Activated CD4-positive, alpha-beta T cell treated with anti-CD3 and anti-CD28 coated beads, Interleukin-2, amount 50 U/mL, for 24 hours (primary cell): ENCODE measurements at places on chromosomes 6 and 20.

DNA sequence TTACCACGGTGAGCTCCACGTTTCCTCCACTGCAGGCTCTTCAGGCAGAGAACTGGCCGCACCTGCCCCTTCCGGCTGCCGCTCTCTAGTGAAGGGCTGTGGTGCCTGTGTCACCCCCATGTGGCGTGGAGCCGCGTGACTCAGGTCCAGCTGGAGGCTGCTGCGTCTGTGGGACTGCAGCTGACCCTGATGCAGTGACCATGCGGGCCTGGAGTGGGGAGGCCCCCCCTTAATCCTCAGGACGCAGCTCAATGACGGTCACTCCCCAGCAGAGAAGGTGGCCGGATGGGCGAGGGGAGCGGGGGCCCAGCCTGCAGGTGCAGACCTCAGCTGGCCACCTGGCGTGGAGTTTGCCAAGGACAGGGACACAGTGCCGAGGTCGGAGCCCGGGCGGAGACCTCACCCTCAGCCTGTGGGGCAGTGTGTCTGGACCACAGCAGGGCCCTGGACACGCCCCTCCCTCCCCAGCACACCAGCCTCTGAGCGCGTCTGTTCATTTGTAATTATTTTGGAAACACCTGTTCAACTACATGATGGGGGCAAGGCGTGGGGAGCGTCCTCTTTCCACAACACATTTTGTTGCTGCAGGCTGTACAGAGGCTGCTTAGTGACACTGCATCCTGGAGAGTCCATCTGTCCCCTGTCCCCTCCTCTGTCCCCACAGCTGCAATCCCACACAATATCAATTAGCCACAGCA, 10.7 kb downstream of the BHLHE23 start:
- DNase-seq, result no peak

DNA sequence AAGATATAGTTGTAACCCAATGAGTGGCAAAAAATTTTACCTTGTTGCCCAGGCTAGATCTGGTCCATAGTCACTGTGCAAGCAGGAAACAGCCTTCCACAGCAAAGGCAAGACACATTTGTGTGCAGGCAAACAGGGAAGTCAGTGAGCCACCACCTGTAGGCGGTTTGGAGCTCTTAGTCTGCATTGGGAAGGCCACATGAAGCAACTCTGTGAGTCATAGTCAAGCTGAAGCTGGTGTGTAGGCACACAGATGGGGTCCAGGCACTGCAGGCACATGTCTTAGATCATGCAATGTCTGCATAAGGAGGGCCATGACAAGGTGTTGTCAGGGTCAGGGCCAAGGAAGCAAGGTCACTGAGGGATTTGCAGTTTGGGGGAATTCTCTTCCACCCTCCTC, 543.2 kb upstream of the EPHA7 start:
- DNase-seq, result no peak

DNA sequence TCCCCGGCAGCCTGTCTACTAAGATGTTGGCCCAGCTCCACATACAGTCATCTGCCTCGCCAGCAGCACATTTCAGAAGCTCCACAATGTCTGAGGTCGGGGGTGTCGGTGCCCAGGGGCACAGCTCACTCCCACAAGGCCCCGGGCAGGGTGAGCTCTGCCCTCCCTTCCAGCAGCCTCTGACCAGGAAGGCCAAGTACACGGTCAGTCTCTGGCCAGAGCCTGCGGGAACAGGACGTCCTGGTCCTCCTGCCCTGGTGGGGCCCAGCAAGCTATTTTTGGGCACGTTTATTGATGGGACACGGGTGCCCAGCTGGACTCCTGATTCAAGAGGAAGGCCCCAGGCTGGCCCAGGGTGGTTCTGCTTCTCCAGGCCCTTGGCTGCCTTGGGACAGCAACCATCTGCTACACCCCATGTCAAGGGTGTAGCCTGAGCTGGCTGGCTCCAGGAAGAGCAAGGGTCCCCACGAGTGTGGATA, 114.9 kb upstream of the PTPN1 start:
- DNase-seq, result no peak

GRCh38 chr20:10718661-10719060, 44.9 kb upstream of the JAG1 start:
- no peak for DNase-seq

DNA sequence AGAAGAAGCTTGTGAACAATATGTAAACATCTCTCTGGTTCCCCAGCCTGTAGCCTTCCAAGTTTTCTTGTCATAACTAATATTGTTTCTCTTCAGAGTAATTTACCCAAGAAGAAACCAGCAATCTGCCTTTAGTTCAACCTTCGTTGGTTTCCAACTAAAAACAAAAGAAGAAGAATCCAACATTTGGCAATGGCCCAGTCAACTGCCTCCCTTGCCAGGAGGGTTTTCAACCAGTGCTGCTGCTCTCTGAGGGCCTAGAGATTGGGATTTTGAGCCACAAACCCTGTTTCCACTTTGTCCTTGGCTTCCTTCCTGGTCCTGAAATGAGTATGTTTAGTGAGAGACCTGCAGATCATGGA, 395.8 kb upstream of the CNR1 start:
- no peak for DNase-seq

DNA sequence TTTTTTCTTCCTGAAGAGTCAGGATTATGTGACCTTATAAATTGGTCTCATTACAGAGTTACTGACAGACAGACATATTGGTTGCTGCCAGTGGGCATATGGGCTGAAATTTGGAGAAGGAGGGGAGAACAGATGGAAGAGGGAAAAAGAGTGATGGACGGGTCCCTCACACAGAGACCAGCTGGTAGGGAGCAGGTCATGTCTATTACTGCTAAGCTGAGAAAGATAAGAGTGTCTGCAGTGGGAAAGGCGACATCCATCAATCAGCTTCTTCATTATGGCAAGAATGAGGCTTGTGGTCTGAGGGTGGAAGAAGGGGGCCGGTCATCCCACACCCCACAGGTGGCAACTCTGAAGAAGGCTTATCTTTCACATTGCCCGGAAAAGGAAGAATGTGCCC, 353.8 kb upstream of the RSPO3 start:
- no peak for DNase-seq

GRCh38 chr6:96420294-96420693, 101.3 kb upstream of the UFL1 start:
- no peak for DNase-seq

GRCh38 chr20:11117808-11118528, 444.2 kb upstream of the JAG1 start:
- DNase-seq, result no peak

- DNase-seq, result no peak
Observed at GRCh38 chr6:122790028-122790422, 967 bp downstream of the SMPDL3A start.

DNA sequence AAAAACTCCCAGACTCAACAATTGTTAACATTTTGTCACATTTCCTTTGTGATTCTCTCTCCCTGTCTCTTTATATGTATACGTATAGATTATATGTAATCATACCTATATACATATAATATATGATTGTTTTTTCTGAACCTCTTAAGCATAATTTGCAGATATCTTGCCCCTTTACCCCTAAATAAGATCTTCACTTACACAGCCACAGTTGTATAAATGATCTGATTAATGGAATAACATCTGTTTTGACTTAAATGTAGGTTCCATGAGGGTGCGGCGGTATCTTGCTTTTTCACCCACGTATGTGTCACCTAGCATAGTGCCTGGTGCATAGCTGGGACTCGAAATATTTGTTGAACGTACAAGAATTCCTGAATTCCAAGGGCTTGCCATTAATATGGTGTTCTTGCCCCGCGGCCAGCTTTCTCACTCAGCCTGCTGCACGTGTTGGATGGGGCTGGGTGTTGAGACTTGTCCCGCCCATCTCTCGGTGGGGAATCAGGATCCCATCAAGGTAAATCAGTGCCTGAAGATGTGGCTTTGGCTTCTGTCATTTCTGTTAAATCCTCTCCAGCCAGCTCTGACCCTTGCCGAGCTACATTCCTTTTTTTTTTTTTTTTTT, 10.4 kb upstream of the MANBAL start:
- DNase-seq, result no peak

DNA sequence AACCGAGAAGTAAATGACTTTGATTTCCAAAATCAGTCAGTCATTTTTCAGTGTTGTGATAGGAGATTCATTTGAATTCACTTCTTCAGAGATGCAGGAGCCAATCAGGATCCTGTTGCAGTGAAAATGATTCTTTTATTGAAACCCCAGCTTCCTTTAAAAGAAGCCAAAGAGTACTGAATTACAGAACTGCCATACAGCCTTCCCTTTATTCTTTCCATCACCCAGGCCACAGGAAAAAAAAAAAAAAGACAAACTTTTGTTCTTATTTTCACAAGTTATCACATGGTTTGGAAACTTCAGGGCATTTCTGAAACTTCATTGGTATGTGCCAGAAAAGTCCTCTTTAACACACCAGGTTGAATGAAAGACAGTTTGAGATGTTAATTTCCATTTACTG, 1.8 kb upstream of the CARMIL1 start:
- DNase-seq, result no peak

DNA sequence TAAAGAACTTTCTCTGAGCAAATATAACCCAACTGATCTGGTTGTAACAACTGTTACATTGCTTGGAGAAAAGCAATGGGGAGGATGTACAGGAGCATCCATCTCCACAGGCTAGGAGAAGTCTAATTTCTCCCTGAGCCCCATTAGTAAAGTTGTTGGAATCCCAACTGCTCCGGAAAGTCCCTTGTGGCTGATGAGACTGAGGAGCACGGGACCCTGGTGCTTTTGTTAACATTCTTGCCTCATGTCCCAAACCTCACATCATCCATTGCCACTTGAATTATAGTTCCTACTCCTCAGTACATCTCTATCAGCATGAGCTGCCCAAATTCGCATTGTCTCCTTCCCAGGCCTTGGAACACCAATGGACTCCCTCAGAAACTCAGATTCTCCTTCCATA, 260.6 kb upstream of the BMP2 start:
- DNase-seq, result no peak

DNA sequence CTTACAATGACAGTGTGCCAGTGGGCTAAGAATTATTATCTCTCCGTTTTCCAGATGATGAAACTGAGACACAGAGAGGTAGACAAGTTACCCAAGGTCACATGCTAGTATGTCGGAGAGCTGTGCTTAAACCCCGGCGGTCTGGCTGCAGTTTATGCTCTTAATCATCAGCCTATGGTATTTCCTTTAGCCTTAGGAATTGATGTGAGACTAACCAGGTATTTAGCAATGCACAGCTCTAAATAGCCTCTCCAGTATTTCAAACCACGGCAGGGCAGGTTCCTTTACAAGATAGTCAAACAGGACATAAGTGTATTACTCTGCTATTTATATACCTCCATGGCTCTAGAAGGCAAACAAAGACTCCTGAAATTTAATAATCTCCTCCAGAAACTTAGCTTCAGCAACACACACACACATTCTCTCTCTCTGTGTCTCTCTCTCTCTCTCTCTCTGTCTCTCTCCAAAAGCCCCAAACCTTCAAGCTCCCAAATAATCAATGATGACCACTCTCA, 142.0 kb upstream of the ZNF217 start:
- DNase-seq, result no peak

DNA sequence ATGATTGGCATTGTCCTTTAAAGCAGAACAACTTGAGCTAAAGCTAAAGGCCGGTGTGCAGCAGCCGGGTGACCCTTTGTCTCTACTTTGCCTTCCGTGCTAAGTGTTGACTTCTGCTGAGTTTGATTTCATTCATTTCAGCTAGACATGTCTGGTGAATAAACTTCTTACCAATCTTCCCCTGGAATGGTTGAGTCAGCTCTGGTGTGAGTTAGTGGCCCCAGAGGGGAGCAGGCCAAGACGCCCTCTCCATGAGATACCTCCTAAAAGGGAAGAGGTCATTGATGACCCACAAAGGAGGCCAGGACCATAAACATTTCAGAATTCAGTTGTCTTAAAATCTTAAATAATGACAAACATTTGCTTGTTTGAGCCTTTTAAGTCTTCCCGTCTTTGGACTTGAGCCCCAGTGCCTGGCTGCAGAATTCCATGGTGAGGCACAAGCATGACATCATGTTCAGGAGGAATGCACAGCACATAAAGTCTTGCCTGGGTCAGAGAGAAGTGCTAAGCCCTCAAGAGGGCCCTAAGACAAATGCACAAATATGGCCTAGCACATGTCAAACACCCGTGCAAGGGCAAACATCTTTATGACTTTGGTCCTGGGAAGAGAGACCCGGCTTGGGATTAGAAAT, 96.3 kb upstream of the NEDD9 start:
- no peak for DNase-seq

- DNase-seq, result no peak
Observed at GRCh38 chr20:31578448-31579138, 26.5 kb upstream of the ID1 start.

DNA sequence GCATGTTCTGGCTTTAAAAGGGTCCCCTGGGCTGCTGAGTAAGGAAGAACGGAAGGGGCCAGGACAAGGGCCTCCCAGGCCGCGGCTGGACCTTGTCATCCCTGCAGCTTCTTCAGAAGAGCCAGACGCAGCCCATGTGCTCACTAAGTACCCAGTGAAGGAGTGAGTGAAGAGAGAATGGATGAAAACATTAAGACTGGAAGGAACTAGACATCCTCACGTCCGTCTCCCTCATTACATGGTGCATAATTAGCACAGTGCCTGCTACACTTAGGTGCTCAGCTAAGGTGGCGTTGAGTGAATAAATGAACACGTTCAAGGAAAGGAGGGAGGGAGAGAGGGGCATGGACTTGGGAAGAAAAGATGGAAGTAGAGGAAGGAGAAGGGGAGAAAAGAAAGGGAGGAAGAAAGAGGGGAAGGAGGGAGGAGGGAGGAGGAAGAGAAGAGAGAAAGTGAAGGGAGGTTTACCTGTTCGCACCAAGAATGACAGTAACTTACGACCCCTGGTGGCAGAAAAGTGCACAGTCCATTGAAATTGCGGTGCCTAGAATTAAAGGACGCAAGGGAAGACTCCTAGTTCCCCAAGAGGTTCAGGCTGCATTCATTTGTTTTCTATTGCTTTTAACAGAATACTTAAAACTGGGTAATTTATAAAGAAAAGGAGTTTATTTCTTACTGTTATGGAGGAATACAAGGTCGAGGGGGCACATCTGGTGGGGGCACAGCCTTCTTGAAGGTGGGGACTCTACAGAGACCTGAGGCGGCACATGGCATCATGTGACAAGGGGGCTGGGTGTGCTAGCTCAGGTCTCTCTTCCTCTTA, 8.0 kb downstream of the TP53RK start:
- DNase-seq, result peak; percentile 41

DNA sequence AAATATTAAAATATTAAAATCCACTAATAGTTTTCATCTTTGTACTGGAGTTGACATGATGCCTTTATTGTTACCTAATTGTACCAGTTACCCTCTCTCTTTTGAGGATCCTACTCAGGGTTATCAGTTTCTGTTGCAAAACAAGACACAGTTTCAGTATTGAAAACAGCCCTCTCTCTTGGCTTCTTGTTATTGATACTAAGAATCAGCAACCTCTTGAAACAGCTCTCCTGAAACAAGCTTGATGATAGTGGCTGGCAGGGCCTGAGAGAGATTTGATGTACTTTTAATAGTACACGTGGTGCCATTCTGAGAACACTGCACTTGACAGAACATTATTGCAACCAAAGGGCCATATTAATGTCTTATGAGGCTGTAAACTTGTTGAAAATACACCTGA, 64.9 kb upstream of the MEI4 start:
- no peak for DNase-seq
